Stimulated activated CD4-positive, alpha-beta T cell treated with anti-CD3 and anti-CD28 coated beads, Interleukin-2, amount 100 ng/mL, for 48 hours (primary cell): ENCODE measurements at places on chromosomes 11 and 22.
A peak's percentile ranks its signal among the peaks of the same experiment; 100 is the strongest.

DNA sequence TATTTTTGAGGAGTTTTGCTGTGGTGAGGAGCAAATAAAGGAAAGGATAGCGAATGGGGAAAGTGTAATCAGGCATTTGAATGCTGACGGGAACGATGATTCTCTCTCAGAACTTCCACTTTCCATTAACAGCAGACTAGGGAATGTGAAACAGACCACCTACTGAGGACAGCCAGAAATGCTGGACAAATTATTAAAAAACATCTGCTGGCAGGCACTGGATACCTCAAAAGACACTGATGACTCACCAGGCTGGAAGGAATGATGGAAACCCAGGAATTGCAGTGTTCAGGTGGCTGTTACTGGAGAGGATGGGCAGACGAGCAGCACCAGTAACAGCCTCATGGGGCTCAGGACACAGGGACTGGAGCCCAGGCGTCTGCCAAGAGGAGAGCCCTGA, 33.4 kb downstream of the PLA2G6 start:
- no peak for DNase-seq

DNA sequence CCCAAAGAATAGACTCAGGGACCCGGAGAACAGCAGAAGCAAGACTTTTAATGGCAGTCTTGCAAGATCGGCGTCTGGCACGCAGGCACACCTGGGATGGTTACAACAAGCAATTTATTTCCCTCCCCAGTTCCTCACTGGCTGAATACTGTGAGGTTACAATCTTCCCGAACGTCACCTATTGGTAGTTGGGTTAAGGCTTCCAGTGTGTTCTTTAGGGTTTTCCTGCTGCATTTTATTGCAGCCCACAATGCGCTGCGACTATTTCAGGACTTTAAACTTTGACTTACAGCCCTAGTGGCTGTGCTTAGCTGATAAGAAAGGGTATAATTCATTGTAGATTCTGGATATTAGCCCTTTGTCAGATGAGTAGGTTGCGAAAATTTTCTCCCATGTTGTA, 11.5 kb upstream of the TRIM68 start:
- no peak for DNase-seq

DNA sequence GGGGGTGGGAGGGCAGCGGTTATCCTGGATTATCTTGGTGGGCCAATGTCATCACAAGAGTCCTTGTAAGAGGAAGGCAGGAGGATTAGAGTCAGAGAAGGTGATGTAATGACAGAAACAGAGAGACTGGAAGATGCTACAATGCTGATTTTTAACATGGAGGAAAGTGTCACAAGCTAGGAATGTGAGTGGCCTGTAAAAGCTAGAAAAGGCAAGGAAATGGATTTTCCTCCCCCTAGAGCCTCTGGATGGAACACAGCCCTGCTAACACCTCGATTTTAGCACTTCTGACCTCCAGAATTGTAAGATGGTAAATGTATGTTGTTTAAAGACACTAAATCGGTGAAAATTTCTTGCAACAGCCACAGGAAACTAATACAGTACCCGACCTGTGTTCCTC, 109.3 kb downstream of the MN1 start:
- DNase-seq, result no peak

GRCh38 chr11:67285541-67286498, 3.3 kb upstream of the ANKRD13D start:
- no peak for DNase-seq

DNA sequence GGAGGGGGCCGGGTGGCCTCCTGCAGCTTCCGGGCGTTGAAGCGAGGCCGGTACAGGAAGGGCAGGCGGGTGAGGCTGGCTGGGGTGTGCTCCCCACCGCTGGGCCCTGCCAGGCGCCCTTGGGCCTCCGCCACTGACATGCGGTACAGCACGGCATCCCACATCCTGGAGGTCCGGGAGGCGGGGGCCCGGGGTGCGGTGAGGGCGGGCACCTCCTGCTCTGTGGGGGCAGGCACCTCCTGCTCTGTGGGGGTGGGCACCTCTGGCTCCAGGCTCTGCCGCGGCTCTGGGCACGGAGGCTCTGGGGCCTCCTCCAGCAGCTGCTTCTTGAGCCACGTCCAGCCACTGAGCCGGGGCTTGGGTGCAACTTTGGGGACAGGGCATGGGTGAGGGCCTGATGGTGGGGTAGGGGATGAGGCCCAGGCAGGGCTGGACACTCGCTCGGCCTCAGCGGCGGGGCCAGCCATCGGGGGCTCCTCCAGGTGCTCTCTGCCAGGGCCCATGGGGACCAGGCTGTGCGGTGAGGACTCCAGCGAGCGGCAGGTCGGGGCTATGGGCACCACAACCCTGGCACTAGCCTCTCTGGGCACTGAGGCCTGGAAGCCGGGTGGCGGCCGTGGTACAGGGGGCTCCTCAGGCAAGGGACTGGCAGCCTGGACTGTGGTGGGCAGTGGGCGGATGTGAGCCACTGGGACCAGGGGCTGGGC, 2.3 kb downstream of the PRR33 start:
- DNase-seq, result peak; percentile 47

- DNase-seq, result no peak
Observed at GRCh38 chr11:23359297-23359696, 499.0 kb upstream of the CCDC179 start.

GRCh38 chr11:96464700-96465307, 75.0 kb downstream of the JRKL start:
- DNase-seq, result no peak

DNA sequence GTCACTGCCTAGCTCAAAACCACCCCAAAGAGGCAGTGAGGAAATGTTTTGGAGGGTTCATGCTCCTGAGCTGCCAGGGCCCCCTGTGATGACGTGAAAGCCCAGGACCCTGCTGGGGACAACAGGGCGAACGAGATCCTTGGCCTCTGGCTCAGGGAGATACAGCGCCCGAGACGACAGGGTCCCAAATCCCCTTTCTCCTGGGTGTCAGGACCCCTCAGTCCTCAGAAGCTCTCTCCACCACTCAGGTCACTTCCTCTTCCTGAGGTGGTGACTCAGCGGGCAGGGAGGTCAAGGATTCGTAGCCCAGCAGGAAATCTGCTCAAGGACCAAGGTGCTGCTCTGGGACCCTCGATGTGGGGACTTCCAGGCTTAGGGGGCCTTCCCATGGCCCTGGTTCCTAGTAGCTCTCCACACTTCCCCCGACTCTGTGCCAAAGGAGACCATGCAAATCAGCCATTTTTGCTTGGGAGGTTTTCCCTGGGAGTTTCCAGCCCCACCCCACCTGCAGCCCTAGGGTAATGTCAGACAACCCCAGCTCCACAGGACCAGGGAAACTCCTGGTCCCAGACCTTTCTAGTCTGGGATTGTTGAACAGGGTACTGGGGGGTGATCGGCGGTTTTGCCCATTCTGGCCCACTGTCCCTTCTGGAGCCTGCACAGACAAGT, 12.8 kb downstream of the BCL9L start:
- DNase-seq, result no peak

- DNase-seq, result no peak
Observed at GRCh38 chr11:6616596-6617250, 2.5 kb downstream of the TPP1 start.

DNA sequence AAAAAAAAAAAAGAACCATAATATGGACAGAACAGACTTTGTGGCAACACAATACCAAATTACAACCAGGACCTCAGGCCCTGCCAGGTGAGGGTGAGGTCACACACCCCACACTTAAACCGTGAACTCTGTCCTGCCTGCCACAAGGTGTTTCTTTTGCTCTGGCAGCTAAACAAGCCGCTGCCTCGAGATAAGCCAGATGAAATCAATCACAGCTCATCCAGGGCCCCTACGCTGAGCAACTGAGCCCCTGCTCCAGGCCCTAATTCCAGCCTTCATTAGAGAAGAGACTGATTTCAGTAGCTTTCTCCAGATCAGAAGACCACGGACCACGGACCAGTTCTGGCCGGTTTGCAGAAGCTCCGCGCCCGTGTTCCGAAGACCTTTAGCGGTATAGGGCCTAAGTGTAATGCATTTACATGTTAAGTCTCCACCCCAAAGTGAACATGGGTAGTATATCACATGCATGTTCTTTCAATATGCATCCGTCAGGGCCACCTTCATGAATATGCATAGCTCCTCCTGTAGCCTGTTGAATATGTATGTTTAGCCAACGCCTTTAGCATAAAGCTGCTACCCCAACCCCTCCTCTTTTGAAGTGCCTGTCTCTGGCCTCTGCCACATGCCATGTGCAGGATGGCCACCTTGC, 14.8 kb upstream of the RAC2 start:
- DNase-seq, result no peak

GRCh38 chr11:69655479-69656428, 14.8 kb downstream of the CCND1 start:
- no peak for DNase-seq

- no peak for DNase-seq
Observed at GRCh38 chr11:65862941-65863888, 3.0 kb downstream of the MUS81 start.

- DNase-seq, result no peak
Observed at GRCh38 chr22:25942856-25943411, 200.9 kb downstream of the MYO18B start.

DNA sequence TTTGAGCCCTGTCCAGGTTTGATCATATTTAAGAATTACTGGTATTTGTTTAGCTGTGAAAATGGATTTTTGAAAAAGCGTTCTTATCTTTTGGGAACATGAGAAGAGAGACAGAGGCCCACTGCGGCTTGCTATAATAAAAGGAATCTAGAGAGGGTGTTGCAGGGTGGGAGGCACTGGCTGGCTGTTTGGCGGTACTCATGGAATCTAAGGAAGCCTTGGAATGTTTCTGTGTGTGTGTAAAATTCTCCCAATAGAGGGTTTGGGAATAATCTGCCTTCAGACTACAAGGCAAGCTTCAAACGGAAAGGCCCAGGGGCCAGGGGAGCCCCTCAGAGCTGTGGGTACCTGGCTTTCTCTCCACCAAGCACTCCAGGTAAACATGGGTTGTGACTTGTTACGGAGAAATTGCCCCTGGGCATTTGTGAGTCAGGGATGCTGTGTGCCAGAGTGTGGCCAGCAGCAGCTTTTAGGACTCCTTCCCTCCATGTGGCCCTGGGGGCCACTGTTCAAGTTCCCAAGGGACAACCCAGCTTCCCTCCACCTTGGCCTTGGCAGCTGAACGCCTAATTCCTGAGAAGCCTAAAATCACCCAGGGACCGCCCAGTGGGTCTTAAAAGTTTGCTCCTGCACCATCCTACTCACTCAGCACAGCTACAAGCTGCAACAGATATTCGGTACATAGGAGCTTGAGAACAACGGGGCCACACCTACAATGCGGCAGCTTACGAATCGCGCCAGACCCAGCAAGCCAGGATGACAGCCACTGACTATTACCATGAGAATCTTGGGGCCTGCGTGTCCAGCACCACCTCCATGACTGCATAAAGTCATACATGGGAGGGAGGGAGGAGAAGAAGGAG, 14.1 kb upstream of the SYT8 start:
- DNase-seq, result no peak

GRCh38 chr11:125516245-125516644, 20.2 kb upstream of the FEZ1 start:
- no peak for DNase-seq

DNA sequence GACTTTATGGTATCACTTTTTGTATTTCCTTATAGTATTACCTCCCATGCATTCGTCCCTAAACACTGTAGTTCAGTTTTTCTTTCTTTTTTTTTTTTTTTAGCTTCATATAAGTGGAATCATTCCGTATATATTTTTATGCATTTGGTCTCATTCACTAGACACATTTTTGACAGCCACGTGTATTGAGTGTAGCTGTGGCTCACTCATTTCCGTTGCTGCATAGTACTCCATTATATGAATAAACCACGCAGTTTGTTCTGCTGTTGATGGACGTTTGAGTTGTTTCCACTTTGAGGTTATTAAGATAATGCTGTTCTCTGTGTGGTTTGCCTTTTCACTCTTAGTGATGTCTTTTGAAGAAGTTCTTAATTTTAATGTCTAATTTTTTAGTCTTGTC, 8.4 kb downstream of the APLP2 start:
- no peak for DNase-seq

DNA sequence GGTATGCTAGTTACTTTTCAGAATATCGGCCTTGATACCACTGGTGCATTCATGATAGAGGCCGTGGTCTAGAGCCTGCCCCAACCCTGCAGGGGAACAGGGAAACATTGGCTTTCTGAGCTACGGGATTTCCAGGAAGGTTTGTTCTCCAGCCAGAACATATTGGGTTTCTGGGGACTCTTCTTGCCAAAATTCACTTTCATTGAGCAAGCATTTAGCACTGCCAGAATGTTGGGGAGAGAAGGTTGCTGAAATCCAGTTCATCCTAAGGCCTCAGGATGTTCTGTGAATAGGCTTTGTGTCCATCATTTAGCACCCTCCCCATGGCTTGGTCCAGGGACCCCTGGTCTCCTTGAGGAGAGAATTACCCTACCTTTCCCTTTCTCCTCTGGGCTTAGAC, 36.7 kb downstream of the DRG1 start:
- DNase-seq, result no peak

- no peak for DNase-seq
Observed at GRCh38 chr11:16356761-16357393, 531 bp upstream of the SOX6 start.

DNA sequence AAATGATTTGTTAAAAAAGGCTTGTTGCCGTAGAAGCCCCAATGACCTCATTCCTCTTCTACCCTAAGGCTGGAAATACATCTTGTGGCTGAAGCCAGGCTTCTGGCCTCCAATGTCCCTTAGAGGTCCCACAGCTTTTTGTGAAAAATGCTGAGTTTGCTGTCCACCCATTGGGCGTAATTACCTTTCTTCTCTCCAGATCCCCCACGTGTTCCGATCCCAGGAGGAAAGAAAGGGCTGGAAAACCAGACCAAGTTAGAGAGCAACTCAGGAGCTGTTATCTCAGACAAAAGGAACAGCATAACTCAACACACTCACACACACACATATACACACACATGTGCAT, 154.2 kb downstream of the MIAT start:
- DNase-seq, result no peak

DNA sequence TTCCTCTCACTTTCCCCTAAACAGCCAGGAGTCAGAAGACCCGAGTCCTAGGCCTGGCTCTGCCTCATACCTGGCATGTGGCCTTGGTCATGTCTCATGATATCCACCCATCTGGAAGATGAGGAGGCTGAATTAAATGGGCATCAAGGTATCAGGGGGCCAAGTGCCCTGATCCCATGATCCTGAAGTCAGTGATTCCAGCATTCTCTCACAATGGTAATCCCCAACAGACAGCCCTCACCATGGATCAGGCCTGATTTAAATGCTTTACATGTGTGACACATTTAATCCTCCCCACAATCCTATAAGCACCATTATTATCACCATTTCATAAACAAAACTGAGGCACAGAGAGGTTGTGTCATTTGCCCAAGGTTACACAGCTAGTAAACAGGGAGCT, 70.0 kb downstream of the PDE2A start:
- DNase-seq, result no peak

DNA sequence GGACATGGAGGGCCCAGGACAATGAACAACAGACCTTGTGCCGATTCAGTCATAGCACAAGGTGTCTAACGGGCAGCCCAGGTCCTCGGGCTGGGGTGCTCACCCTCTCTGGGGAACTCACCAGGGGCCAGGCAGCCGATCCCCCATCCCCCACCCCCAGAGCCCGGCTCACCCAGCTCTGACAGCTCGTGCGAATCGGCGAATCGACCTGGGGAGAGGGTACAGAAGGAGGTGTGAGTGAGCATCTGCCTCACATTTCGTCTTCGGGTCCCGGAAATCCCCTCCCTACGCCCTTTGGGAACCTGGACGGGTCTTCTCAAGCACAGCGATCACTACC, 423 bp downstream of the PEX16 start:
- DNase-seq, result no peak
